Ovary (tissue), 10 donors: ENCODE measurements at places on chromosomes 3 and 15. TPM values are rescaled to one million over a fixed set of nuclear protein-coding genes. Genes with fewer than 3 reads are reported as not detected.

- no peak for DNase-seq
These were observed 1133.8 kb downstream of the TUSC7 start for GRCh38 chr3:117843356-117843755.

DNA sequence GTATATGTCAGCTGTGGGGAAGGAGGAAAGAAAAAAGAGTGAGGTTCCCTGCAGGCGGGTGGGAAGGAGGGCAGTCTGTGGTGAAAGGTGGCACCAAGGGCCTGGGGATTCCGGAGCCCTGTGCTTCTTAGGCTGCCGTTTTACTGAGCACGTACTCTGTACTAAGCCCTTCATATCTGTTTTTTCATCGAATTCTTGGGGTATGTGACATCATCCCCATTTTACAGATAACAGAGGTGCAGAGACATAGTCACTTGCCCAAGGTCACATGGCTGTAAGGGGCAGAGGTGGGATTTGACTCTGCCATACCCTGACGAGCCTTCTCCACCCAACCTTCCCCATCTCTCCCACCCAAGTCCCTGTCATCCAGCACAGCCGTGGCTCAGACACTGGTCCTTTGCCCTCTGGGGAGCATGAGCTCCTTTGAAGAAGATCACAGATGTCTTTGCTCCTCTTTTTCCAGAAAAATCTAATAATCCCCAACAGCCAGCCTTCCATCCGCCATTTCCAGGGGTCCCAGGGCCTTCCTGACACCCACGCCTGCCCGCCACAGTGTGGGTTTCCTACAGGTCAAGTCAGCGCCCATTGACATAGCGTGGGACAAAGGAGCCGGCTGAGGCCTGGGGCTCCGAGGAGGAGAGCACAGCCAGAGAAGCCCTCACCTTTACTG lies 24.2 kb downstream of the CYP11A1 start:
- DNase-seq, result peak; percentile 16

- no peak for DNase-seq
These were observed 30.5 kb upstream of the TIPARP start for GRCh38 chr3:156643729-156644389.

Gene DTWD1
- 18.5 TPM for total RNA-seq

Gene GAP43
- 0.28 TPM for total RNA-seq

DNA sequence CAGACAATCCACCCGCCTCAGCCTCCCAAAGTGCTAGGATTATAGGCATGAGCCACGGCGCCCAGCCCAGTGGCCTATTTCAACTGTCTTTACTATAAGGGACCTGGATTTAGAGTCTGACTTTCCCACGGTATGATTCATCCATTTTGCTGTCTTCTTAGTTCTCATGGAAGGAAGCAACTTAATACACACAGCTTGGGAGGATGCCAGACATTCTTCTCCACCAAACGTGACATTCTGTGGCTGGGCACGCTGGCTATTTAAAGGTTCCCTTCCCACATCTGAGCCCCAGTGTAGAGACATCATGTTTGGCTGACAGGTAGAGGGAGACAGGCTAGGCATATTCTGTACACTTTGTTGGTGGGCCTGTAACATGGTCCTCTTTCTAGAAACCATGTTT lies 26.2 kb downstream of the FAM43A start:
- DNase-seq, result no peak

Gene SNTN
- 1.8 TPM for total RNA-seq

Gene ELL3
- 6.6 TPM for total RNA-seq

GRCh38 chr3:9088441-9089353 lies 125.4 kb upstream of the RAD18 start:
- DNase-seq, result no peak

Gene SEMA3G
- 2.2 TPM for total RNA-seq

Gene ASB14
- not detected for total RNA-seq

Gene CLDN11
- total RNA-seq, result 75.1 TPM

Gene XCR1
- 0.05 TPM for total RNA-seq

- DNase-seq, result no peak
These were observed 764.5 kb downstream of the TUSC7 start for GRCh38 chr3:117473981-117474538.

DNA sequence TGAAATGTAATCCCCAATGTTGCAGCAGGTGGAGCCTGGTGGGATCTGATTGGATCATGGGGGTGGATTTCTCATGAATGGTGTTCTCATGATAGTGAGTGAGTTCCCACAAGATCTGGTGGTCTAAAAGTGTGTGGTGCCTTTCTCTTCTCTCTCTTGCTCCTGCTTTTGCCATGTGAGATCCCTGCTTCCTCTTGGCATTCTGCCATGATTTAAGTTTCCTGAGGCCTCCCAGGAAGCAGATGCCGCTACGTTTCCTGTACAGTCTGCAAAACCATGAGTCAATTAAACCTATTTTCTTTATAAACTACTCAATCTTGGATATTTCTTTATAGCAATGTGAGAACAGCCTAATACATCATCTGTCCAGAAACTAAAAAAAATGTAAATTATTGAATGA lies 298.3 kb downstream of the MEX3B start:
- DNase-seq, result no peak

- no peak for DNase-seq
These were observed 183.1 kb upstream of the KCNMB2 start for GRCh38 chr3:178353006-178353694.

DNA sequence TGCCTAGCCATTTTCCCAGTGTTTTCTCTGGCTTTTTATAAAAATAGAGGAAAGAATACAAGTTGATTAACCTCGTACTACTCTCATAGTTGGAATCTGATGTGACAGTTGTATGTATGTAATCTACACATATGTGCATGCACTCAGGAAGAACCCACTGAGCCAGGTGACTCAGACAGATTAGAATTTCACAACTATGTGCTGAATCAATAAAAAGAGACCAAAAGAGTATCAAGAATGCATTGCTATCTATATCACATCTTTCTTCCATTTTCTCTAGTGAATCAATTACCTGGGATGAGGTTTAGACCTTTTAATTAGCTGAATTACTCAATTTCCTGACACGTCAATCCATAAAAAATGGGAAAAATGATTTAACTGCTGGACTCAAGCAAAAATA lies 319.3 kb upstream of the ATP10A start:
- no peak for DNase-seq

- DNase-seq, result no peak
These were observed 65.3 kb upstream of the PSMD6 start for GRCh38 chr3:64088408-64089205.

- DNase-seq, result peak; percentile 45
These were observed 1.0 kb upstream of the RBPMS2 start for GRCh38 chr15:64776402-64776786.

- no peak for DNase-seq
These were observed 63.3 kb downstream of the RBM6 start for GRCh38 chr3:50003216-50003615.

GRCh38 chr15:64503640-64504039 lies 43.3 kb downstream of the ZNF609 start:
- no peak for DNase-seq

Gene SV2B
- total RNA-seq, result not detected

DNA sequence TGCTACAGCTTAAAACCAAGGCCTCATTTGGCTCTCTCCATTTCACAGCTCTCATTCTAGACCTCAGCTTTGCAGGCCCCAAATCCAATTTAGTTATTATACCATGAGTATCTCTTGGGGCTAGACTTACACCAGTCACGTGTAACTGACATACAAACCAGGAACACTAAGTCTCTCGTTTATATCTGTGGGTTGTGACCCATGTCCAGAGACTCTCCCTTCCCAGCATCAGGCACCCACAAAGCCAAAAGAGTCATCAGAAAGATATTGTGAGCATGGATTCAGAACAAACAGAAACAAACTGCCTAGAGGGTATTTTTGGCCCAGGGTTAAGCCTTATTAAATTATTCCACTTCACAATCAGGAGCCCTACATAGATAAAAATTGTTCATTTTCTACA lies 5.6 kb upstream of the CCDC13 start:
- DNase-seq, result no peak

Gene PLA2G4E
- total RNA-seq, result not detected

Gene C3orf49
- not detected for total RNA-seq

GRCh38 chr3:38137615-38138348 lies 679 bp upstream of the MYD88 start:
- DNase-seq, result peak; percentile 53

DNA sequence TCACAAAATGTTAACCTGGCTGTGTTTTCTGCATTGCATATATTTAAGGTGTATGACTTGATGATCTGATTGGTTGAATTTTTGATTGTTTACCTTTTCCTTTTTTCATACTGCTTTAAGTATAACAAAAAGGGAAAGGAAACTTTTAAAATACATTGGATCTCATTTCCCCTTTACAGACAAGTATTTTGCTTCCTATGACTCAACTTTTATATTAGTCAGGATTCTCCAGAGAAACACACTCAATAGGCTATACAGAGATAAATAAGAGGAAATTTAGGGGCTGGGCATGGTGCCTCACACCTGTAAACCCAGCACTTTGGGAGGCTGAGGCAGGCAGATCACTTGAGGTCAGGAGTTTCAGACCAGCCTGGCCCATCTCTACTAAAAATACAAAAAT lies 205.8 kb downstream of the TJP1 start:
- no peak for DNase-seq

Gene CCR8
- total RNA-seq, result not detected

DNA sequence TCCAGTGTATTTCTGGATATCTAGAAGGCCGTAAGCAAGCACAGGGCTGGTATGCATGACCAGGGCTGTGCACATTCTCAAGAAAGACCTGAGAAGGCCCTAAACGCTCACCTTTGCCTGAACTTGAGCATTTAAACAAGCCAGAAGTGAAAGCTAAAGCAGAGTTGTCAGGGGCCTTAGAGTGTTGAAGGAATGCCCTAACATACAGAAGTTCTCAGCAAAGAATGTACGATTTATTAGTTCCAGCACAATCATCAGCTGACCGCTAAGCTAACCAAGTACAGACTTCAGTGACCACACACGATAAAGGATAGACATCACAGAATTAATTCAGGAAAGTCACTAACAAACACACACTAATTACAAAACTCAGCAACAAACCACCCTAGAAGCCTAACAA lies 8.7 kb downstream of the HLTF start:
- DNase-seq, result no peak

- DNase-seq, result no peak
These were observed 7.5 kb downstream of the IDH3A start for GRCh38 chr15:78156653-78157052.

Gene FOXL2
- total RNA-seq, result 35.4 TPM

DNA sequence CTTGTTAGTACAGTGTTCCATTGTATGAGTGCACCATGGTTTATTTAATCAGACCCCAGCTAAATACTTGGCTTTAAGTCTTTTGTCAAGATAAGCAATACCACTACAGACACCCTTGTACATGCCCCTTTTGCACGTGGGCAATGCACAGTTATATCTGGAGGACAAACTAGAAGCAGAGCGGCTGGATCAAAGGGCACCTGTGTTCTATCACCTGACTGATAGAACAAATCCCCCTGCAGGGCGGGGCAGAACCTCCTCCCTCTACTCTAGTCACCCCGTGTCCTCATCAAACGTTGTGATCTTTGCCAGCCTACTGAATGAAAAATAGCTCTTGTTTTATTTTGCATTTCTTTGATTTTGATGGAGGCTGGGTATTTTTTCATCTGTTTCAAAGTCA lies 314.9 kb downstream of the TLE3 start:
- DNase-seq, result no peak

DNA sequence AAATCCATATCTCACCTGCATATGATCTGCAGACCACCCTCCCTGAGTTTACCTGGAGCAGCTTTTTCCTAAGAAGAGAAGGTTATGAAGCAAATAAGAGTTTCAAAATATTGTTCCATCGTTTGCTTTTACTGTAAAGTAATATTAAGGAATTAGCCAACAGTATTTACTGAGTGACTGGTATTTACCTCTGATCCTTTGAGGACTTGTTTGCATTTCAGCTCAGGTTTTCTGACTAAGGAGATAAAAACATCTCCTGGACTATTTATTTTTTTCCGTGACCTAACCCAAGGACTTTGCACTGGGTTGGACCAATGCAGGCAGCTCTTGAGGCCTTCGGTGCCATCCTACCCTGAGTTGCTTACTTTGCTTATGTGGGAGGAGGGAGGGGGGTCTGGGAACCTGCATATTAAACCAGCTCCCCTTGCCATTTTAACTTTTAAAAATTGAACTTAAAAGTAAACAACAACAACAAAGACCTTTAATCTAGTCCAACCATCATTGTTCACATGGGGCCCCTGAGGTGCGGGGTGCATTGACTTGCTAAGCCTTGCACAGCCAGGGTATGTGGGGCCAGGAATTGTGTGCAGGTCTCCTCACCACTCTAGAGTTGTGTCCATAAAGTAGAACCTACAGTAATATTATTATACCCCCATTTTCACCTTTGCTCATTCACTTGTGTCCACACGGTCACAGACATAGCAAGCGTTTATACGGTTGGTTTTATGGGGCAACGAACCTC lies 39.3 kb downstream of the TRAK1 start:
- no peak for DNase-seq

DNA sequence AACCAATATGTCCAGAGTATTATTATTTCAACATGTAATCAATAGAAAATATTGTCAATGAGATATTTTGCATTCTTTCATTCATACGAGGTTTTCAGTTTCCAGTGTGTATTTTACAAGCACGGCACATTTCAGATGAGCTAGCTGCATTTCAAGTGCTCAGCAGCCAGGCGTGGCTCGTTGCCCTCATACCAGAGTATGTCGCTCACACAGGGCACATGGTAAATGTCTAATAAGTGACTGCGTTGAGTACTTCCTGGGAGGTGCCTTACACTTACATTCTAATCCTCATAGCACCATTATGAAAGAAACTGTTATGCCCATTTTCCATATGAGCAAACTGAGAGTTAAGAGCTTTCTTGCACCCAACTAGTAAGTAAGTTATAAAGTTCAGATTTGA lies 47.4 kb downstream of the TMEM266 start:
- no peak for DNase-seq

DNA sequence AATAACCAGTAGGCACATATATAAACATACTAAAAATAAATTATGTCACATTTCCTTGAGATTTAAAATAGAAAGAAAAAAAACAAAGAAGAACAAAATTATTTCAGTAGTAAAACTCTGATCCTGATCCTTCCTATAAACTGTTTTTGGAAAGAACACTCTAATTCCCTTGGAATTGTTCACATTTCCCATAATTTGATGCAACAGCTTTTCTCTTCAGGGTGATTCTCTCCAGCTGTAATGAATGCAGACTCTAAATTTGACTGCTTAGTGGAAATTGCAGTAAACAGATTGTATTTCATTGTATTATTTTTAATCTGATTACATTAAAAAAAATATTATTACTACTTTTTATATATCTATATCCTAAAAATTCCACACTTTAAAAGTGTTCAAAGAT lies 70.2 kb upstream of the ABI3BP start:
- no peak for DNase-seq

DNA sequence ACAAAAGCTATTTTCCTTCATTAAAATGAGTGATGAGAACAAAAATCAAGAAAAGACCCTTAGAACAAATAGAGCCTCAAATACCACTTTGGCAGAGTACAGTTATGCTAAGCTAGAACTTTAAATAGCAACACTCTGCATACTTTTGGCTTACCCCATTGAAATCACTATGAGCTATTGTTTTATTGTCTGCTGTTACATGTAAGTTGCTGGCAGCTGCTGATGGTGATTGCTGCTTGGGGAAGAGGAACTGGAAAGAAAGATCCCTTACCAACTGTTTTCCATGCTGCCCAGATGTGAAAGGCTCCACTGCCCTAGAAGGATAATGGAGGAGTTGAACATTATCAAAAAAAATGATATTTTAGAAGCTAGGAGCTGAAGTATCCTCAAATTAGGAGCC lies 135.4 kb downstream of the SYNPR start:
- DNase-seq, result no peak

GRCh38 chr15:99359769-99360168 lies 108.5 kb downstream of the LRRC28 start:
- DNase-seq, result no peak

GRCh38 chr3:171956181-171956683 lies 83.1 kb upstream of the FNDC3B start:
- no peak for DNase-seq

- peak; percentile 72 for DNase-seq
These were observed 57.5 kb upstream of the LMCD1 start for GRCh38 chr3:8443829-8444791.
